Head of caudate nucleus (tissue), 42 donors: ENCODE measurements at places on chromosomes 7 and 10.

- no peak for DNase-seq
These were observed 176.2 kb downstream of the LRMDA start for GRCh38 chr10:75607576-75607975.

DNA sequence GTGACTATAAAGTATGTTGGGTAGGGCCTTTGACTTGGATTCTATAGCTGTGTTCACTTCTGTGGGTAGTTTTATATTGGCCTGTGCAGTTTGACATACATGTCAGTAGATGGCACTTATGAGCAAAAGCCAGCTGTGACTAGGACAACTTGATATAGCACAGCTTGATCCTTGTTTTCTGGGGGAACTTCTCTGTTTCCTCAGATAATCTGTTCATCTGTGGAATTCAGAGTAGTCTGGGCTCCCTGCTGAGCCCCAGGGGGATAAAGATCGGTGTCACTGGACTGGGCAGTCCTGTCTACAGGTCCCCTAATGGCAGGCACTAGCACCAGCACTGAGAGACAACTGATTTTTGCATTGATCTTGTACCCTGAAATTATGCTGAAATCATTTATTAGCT lies 25.4 kb downstream of the CYP2C9 start:
- DNase-seq, result peak; percentile 8

- DNase-seq, result peak; percentile 69
These were observed 17.1 kb downstream of the FAM241B start for GRCh38 chr10:69647126-69647525.

DNA sequence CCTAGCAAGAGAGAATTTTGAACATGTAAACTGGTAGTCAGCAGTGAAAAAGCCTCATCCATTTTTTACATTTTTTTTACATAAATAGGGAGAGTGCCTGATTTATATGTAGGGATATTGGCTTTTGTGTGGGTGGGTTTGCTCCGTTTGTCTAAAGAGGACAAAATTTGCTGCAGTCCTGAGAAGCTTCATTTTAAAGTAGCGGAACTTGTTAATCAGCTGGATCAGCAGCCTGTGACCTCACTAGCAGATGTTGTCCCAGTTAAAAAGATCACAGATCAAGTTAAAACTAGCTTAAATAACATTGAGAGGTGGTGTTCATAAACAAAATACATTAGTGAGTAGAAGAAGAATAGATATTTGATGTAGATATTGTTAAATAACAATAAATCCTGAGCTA lies 2.6 kb downstream of the ATRNL1 start:
- DNase-seq, result no peak

GRCh38 chr10:124534231-124534798 lies 72.7 kb downstream of the LHPP start:
- DNase-seq, result no peak

GRCh38 chr7:139798892-139799291 lies 21.1 kb upstream of the HIPK2 start:
- DNase-seq, result no peak

DNA sequence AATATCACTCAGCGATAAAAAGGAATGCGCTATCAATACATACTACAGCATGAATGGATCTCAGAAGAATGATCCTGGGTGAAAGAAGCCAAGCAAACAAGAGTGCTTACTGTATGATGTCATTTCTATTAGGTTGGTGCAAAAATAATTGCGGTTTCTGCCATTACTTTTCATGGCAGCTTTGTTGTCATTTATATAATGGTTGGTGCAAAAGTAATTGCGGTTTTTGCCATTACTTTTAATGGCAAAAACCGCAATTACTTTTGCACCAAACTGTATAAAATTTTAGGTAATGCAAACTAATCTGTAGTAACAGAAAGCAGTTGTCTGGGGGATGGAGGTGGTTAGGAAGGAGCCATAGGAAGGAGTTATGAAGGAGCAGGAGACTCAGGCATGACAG lies 318.3 kb upstream of the ZMIZ1 start:
- no peak for DNase-seq

- peak; percentile 75 for DNase-seq
These were observed 41.9 kb downstream of the CALML3 start for GRCh38 chr10:5566614-5567013.

DNA sequence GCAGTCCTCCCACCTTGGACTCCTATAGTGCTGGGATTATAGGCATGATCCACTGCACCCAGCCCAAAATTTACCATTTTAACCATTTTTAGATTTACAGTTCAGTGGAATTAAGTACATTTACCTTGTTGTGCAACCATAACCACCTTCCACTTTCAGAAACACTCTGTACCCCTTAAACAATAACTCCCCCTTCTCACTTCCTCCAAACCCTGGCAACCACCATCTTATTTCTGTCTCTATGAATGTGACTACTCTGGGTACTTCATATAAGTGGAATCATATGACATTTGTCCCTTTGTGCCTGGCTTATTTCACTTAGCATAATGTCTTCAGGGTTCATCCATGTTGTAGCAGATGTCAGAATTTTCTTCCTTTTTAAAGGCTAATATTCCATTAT lies 33.6 kb downstream of the SUFU start:
- no peak for DNase-seq

- DNase-seq, result no peak
These were observed 36.5 kb downstream of the C10orf71 start for GRCh38 chr10:49335364-49335972.

DNA sequence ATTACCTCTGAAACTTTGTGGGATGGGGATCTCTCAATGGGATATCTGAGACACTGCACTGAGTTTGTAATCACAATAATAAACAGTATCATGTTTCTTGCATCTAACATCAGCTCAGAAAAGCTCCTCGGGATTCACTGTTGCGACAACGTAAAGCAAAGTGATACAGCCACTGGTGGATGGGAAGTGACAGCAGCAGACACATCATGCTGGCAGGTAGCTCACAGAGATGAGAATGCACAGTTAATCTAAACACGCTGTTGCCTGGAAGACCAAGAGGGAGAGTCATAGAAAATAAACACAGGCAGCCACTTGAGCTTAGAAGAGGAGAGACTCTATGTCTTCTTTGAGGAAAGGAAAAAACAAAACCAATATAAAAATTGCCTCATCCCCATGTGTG lies 513.8 kb downstream of the MAGI2 start:
- no peak for DNase-seq

GRCh38 chr10:451021-451471 lies 238.4 kb downstream of the DIP2C start:
- DNase-seq, result no peak

DNA sequence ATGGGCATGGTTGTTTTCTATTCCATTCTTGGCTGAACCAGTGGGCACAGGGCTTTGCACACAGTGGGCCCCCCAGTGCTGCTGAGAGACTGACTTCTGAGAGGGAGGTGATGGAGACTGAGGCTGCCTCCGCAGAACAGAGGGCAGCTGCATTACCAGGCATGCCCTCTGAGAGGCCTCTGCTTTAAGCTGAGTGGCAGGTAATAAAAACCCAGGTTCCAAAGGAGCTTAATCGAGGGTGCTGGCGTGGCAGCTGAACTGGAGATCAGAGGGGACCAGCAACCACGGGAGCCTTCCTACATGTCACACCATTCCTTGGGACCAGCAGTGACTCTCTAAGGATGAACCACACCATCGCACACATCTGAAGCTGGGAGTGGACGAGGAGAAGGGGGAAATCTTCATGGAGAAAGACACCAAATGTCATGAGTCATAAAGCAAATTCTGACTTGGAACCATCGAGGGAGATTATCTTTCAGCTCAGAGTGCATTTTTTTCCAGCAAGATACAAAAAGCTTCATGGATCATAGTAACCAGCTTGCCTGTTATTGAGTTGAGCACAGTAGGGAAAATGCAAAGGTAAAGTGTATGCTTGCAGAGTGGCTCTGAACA lies 24.6 kb downstream of the HIPK2 start:
- no peak for DNase-seq

DNA sequence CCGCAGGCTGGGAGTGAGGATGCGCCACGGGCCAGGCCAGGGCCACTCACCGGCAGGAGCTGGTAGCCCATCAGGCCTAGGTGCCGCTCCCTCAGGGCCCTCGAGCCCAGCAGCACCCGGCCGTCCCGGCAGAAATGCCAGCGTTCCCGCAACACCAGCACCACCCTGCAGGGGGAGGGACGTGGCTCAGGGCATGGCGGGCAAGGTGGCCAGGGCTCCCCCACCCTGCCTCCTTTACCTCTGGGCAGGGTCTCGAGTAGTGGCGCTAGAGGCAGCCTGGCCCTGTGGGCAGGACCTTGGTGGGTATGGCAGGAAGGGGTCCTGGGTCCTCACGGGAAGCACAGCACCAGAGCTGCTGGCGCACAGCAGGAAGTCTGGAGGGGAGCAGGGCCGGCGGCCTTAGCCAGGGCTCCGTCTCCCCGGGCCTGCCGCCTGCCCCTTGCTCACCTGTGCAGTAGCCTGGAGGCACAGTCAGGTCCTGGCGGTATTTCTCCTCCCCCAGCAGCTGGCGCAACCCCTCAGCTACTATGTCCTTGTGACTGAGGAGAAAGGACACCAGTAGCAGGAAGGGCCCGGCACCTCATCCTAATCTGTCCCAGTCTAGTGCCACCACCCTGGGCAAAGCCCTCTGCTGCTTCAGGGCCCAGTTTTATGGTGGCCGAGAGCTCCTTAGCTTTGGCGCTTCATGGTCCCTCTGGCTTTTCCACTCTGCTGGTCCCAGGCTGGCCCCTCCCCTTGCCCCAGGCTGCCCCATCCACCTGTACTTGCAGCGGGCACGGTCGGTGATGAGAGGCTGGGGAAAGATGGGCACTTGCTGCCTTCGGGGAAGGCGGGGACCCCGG lies 3.5 kb downstream of the FASTK start:
- no peak for DNase-seq

DNA sequence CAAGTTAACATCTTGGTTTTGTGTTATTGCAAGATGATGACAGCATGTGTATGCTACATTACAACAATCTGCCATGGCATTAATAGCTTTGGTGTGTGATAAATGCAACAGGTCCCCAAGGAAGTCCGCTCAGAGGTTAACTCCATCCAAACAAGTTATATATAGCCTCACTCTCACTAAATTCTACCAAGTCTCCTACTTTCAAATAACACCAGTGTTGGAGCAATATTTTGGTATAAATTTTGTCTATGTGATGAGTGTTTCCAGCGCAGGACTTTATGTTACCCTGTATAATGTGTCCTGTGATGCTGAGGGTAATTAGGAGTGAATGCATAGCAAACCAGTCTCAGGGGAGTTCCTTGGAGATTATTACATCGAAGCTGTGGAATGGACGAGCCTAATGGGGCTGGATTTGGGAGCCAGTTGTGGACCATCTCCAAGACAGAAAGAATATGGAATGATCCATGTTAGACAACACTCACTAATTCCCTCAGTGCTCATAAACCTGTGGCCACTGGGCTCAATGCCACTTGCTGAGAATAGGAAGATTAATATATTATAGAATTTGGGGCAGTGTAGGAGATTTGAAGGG lies 127.6 kb upstream of the CXCL12 start:
- no peak for DNase-seq

DNA sequence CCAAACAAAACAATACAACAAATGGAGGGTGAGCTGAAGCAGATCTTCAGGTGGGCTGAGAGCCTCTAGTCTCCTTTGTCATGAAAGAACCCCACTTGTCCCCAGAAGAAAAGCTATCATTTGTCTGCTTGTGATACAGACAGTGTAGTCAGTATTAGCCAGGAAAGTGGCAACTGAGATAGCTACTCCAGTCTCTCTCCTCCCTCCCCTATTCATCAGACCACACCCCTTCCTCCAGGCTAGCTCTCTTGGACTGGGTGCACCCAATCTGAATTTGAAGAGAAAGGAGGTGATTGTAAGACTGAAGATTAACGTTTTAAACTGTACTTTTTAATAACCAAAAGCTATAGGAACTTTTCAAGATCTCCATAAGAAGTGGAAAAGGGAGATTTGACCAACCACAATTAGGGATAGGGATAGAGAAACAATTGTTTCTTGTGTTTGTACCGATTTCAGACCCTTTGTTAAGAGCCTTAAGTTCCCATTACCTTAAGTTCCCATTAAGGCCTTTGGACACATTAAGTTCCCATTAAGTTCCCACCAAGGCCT lies 14.1 kb downstream of the BMPR1A start:
- no peak for DNase-seq

- no peak for DNase-seq
These were observed 83.1 kb upstream of the LYZL1 start for GRCh38 chr10:29205787-29206186.

DNA sequence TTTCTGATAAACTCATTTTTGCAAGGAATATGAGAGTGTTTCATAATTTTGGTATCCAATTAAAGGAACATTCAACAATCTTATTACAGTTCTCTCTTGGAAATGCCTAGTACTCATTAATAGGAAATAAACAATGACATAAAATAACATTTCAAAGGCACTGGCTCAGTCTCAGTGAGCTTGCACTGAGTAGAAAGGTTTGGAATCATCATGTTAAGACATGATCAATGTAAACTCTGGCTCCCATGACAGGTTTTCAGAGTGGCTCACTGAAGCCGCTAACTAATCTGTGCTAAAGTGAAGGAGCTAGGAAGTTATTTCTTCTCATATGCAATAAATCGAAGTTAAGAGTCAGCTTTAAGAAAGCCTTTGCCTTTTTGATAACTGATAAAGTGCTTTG lies 203.3 kb upstream of the HGF start:
- no peak for DNase-seq

DNA sequence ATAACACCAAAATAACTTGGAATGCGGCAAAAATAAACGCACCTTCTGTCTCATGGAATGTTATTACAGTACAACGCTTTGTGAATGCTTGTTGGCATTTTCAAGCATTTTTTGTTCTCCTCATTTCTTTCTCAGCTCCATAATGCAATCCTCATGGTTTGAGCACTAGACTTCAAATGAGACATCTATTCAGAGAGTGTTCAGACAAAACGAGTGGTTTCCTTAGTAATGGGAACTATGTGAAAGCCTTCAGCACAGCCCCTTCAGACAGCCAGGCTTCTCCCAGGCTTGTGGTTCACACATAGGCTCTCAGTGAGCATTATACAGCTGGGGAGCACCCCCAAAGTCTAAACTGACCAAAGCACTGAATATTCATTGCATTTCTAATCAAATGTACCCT lies 8.6 kb upstream of the LRRN3 start:
- no peak for DNase-seq

- no peak for DNase-seq
These were observed 193.5 kb upstream of the NEBL start for GRCh38 chr10:21090609-21091082.

DNA sequence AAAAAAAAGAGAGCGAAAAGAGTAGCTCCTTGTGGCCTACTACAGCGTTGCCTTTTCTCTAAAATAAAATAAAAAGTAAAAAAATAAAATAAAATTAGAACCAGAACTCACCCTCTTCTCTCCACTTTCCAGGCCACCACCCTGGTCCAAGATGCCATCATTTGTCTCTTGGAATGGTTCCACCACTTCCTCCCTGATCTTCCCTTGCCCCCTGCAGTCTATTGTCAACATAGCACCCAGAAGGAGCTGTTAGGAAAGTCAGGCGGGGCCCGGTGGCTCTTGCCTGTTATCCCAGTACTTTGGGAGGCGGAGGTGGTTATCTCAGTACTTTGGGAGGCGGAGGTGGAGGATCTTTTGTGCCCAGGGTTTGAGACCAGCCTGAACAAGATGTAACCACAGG lies 7.6 kb upstream of the GRID2IP start:
- peak; percentile 47 for DNase-seq

DNA sequence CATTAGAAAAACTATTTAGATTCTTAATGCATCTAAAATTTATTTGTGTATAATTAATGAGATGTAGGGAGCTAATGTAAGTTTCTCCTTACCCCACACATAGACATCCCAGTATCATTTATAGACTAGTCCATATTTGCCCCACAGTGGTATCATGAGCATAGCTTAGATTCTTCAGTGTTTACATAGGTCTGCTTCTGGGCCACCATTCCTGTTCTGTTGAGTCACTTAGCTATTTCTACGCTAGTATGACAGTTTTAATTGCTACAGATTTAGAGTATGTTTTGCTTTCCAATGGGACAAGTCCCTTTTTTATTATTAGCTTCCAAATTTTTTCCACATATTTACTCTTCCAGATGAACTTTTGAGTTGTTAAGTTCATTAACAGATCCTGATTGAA lies 69.4 kb downstream of the MCMBP start:
- DNase-seq, result no peak
